ENCODE measurements at places on chromosomes 1 and 21. TPM values are rescaled to one million over a fixed set of nuclear protein-coding genes. Genes with fewer than 3 reads are reported as not detected.

DNA sequence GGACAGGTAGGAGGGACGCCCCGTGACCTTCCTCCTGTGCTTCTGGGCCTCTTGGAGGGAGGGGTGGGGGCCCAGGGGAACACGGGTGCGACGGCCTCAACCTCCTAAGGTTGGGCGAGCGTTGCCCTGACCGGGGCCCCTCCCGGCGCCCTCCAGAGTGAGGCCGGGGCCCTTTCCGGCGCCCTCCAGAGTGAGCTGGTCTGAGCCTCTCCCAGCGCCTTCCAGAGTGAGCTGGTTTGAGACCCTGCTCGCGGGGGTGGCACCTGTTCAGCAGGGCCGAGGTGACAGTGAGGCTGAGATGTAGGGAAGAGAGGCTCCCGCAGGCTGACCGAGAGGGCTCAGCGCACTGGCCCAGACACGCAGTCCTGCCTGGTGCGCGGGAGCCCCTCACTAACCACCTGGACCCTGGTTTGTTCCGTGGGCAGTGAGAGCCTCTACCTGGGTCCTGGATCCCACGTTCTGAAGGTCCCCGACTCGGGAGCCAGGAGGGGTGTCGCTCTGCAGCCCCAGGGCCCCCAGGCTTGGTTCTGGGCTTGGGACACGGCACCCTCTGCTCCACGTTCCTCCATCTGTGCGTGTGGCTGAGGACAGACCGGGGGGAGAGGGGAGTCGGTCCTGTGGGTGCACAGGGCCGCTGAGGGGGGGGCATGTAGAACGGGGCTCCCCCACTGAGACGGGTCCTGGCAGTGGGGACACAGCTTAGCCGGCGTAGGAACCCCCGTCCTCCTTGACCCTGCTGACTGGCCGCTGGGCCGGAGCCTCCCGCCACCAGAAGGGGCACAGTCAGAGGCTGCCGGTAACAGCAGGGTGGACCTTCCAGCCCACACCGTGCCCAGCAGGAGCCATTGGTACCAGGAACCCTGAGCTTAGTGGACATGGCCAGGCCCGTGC lies 1.4 kb downstream of the COL6A1 start:
- H3K27me3 ChIP-seq: no peaks in the 10 kb centered on the region
- peaks cover 18% of the 10 kb centered on the region for H3K4me1 ChIP-seq
- no peak for DNase-seq
- H3K27ac ChIP-seq: no peak overlapping the region

DNA sequence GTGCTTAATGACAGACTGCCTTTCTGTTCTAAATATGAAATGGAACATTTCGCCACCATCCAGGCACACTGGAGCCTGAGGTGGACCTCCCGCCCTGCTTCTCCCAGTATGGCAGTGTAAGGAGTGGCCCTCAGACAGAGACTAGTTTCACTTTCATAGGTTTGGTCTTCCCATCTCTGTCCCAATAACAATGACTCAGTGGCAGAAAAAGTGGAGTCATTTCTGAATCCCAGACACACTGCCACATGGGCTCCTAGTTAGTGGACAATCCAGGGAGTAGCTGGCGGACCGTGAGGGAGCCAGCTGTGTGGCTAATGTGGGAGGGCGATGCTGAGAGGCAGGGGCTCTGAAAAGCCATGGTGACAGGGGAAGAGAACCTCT lies 95.6 kb upstream of the TSPAN2 start:
- no peaks in the 10 kb centered on the region for H3K27me3 ChIP-seq
- no peak overlapping the region for H3K27ac ChIP-seq
- H3K4me1 ChIP-seq: peaks cover 7% of the 10 kb centered on the region
- no peak for DNase-seq
- H3K4me3 ChIP-seq: no peak overlapping the region

The RAP1GAP gene
- total RNA-seq: 14.6 TPM

The ADGRL4 gene
- total RNA-seq: 9.6 TPM

The SUSD4 gene
- 17.0 TPM for total RNA-seq

DNA sequence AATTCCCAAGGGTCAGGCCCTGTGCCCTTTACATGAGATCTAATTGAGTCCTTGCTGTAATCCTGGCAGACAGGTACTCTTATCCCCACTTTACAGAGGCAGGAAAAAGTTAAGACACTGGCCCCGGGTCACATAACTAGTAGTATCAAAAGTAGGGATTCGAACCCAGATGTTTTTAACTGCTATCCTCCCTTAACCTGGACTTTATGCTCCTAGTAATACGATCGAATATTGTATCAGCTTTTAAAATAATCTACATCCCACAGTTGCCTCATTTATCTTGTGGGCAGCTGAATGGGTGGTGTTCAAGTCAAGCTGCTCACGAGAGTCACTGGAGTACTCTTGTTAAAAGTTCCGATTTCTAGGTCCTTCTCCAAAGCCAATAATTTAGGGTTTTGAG lies 25.5 kb upstream of the TMEM51 start:
- no peaks in the 10 kb centered on the region for H3K36me3 ChIP-seq
- no peaks in the 10 kb centered on the region for H3K4me1 ChIP-seq
- H3K27ac ChIP-seq: no peak overlapping the region
- no peak for DNase-seq
- peaks cover 3% of the 10 kb centered on the region for H3K27me3 ChIP-seq
- no peak overlapping the region for H3K4me3 ChIP-seq

DNA sequence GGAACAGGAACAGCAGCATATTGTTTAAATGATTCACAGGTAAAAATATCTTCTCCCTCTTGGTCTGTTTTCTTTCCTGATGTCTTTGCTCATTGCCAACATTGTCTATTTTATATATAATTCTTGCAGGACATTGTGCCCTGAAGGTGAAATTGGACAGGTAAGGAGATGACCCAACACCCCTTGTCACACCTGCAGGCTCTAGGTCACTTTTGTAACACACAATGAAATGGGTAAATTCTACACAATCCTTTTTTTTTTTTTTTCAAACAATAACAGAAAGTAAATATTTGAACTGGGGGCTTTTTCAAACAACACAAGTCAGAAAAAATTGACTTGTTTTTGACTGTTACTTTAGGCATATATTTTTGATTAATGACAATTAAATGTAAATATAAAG lies 62.9 kb upstream of the ERG start:
- H3K36me3 ChIP-seq: no peaks in the 10 kb centered on the region
- no peak overlapping the region for H3K4me3 ChIP-seq
- DNase-seq: no peak
- no peak overlapping the region for H3K27ac ChIP-seq
- no peaks in the 10 kb centered on the region for H3K4me1 ChIP-seq
- H3K27me3 ChIP-seq: no peaks in the 10 kb centered on the region

The CFHR5 gene
- not detected for total RNA-seq

The FMO1 gene
- 3.7 TPM for total RNA-seq

- H3K4me1 ChIP-seq: no peaks in the 10 kb centered on the region
- no peak overlapping the region for H3K27ac ChIP-seq
- H3K4me3 ChIP-seq: no peak overlapping the region
- H3K36me3 ChIP-seq: no peaks in the 10 kb centered on the region
- DNase-seq: peak; percentile 76
Measured at GRCh38 chr21:32246571-32247140, 32.2 kb downstream of the MIS18A start.

GRCh38 chr1:66525086-66525485 lies 8.9 kb upstream of the SGIP1 start:
- H3K27me3 ChIP-seq: no peaks in the 10 kb centered on the region
- H3K4me3 ChIP-seq: no peak overlapping the region
- H3K4me1 ChIP-seq: no peaks in the 10 kb centered on the region
- no peak overlapping the region for H3K27ac ChIP-seq

- no peak overlapping the region for H3K4me3 ChIP-seq
- H3K27me3 ChIP-seq: no peaks in the 10 kb centered on the region
- no peak overlapping the region for H3K27ac ChIP-seq
- H3K36me3 ChIP-seq: no peaks in the 10 kb centered on the region
Measured at GRCh38 chr1:231493421-231494185, 34.9 kb upstream of the TSNAX start.

GRCh38 chr1:33517596-33518250 lies 45.3 kb downstream of the ZSCAN20 start:
- no peaks in the 10 kb centered on the region for H3K27me3 ChIP-seq
- H3K36me3 ChIP-seq: no peaks in the 10 kb centered on the region
- no peaks in the 10 kb centered on the region for H3K4me1 ChIP-seq

GRCh38 chr1:54416435-54416834 lies 10.2 kb upstream of the SSBP3 start:
- H3K27me3 ChIP-seq: no peaks in the 10 kb centered on the region
- no peak overlapping the region for H3K4me3 ChIP-seq
- DNase-seq: no peak
- H3K27ac ChIP-seq: no peak overlapping the region

DNA sequence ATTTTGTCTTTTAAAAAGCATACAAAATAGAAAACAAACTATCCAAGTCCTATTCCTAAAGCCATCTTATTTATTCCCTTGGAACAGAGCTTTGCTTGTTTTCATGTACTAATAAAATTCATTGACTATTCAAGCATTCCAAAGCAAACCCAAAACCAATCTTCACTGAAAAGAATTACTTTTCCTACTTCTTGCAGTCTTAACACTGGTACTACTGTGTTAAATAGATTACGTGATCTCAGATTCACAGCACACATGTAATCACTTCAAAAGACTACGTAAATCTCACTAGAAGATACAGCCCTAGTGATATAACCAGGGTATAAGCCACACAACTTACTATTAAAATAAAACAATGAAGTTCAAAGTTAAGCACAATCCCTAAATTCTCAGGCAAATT lies 39.0 kb downstream of the ZZZ3 start:
- H3K4me1 ChIP-seq: peaks cover 5% of the 10 kb centered on the region
- no peak for DNase-seq
- H3K27ac ChIP-seq: no peak overlapping the region
- H3K27me3 ChIP-seq: no peaks in the 10 kb centered on the region

DNA sequence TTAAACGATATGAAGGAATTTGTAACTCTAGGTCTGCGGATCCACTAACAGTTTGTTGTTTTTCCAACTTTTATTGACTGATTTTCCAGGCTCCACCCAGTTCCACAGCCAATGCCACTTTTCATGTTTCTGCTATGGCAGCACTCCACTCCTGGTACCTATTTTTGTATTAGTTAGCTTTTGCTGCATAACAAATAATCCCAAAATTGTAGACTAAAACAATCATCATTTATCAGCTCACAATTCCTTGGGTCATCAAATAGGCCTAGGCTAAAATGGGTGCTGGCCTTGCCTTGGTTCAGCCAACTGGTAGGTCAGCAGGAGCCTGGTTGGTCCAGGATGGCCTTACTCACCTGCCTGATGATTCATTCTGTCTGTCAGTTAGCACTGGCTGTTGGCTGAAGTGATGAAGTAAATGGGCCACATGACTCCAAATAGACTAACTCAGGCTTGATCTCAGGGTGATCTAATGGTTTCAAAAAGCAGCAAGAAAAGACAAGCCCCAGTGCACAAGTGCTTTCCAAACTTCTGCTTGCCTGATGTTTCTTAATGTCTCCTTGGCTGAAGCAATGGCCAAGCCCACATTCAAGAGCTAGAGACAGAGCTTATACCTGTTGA lies 3.2 kb upstream of the C8B start:
- no peaks in the 10 kb centered on the region for H3K4me1 ChIP-seq
- no peak for DNase-seq
- H3K27me3 ChIP-seq: no peaks in the 10 kb centered on the region
- no peak overlapping the region for H3K4me3 ChIP-seq

The POFUT2 gene
- 34.1 TPM for total RNA-seq

DNA sequence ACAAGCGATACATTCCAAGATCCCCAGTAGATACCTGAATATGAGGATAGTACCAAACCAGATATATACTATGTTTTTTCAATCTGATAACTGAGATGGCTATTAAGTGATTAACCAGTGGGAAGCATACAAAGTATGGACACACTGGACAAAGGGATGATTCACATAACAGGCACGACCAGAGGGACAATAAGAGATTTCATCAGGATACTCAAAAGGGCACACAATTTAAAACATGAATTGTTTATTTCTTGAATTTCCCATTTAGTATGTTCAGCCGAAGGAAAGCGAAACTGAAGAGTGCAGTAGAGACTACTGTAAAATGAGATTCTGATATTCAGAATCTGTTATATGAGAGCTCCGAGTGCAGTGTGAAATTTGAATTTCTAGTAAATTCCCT lies 10.6 kb downstream of the ZZZ3 start:
- no peak for DNase-seq
- H3K27me3 ChIP-seq: no peaks in the 10 kb centered on the region
- no peaks in the 10 kb centered on the region for H3K36me3 ChIP-seq

The HRNR gene
- total RNA-seq: not detected

DNA sequence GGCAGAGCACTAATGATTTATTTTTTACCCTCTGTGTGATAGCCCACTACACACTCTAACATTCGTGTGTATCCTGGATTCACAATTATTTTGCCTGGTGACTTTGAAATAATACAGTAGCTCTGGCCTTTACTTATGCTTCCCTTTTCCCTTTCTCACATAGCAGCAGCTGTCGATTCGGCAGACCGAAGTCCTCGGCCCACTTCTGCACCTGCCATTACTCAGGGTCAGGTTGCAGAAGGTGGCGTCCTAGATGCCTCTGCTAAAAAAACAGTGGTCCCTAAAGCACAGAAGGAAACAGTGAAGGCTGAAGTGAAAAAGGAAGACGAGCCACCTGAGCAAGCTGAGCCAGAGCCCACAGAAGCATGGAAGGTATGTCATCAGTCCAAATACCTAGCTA lies 70.8 kb downstream of the TMEM200B start:
- no peak overlapping the region for H3K4me3 ChIP-seq
- no peaks in the 10 kb centered on the region for H3K27me3 ChIP-seq
- DNase-seq: no peak

The CFAP107 gene
- 8.5 TPM for total RNA-seq

- no peak overlapping the region for H3K27ac ChIP-seq
- DNase-seq: no peak
- H3K36me3 ChIP-seq: no peaks in the 10 kb centered on the region
- H3K4me3 ChIP-seq: no peak overlapping the region
Measured at GRCh38 chr1:165109013-165109412, 247.5 kb downstream of the LMX1A start.

GRCh38 chr1:29648026-29648425 lies 411.7 kb downstream of the PTPRU start:
- no peak for DNase-seq
- no peaks in the 10 kb centered on the region for H3K36me3 ChIP-seq
- no peaks in the 10 kb centered on the region for H3K27me3 ChIP-seq
- no peak overlapping the region for H3K27ac ChIP-seq
- H3K4me3 ChIP-seq: no peak overlapping the region

DNA sequence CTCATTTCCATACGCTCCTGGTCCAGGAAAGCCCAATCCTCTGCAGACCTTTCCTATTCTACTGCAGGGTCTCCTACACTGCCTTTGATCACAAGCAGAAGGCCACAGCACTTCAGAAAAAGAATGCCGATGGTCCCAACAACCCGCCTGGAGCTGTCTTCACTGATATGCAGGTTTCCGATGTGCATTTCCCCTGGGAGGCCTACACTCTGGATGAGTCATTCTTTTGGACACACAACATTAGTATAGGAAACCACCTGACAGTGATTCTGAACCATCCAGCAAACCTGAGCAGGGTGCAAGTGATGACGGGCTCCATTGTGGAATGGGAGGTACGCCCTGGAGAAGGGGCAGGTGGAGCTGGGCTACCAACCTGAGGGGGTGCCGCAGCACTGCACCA lies 15.0 kb downstream of the PCAT6 start:
- no peak overlapping the region for H3K27ac ChIP-seq
- H3K4me1 ChIP-seq: no peaks in the 10 kb centered on the region
- H3K4me3 ChIP-seq: no peak overlapping the region
- no peak for DNase-seq
- H3K27me3 ChIP-seq: no peaks in the 10 kb centered on the region

The LCA5L gene
- total RNA-seq: 4.4 TPM
